ENCODE measurements at places on chromosomes 13 and 19. TPM values are rescaled to one million over a fixed set of nuclear protein-coding genes. Genes with fewer than 3 reads are reported as not detected.

Gene RASL11A
- 11.7 TPM for total RNA-seq

Gene ODAD3
- 1.1 TPM for total RNA-seq

Gene C1QTNF9
- total RNA-seq = not detected

Gene TRAPPC5
- total RNA-seq = 106 TPM

Gene B9D2
- total RNA-seq = 5.9 TPM

DNA sequence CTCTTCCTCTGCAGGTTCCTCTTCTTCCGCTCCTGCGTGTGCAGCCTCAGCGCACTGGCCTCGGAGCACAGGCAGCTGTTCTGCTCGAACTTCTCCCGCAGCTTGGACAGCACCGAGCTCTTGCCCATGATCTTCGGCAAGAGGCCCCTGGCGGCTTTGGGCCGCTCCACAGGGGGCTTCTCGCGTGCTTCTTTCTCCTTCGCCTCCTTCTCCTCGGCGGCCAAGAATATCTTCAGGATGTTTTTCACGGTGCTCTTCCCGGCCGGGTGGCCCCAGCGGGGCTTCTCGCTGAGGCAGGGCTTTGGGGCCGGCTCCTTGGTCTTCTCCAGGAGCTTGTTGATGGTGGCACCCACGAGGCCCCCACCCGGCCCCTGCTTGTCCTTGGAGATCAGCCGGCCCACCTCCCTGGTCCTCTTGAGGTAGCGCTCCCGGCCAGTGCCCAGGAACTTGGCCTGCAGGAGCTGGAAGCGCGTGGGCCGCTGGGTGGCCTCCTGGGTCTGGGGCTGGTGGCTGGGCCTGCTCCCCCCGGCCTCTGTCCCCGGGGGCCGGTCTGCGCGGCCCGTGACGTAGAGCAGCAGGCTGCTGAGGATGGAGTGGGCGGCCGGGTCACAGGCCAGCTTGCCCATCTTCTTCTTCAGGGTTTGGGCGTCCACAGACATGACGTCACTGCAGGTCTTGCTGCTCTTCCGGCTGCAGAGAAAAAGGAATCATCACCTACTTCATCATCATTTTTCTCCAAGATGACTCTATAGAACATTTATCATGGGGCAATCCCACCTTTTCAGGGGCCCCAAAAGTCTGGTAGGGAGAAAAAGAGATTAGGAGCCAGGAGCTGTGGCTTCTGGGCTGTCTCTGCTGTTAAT is 43.8 kb upstream of the GRTP1 start:
- no peak overlapping the region for H3K4me3 ChIP-seq
- no peaks in the 10 kb centered on the region for H3K36me3 ChIP-seq
- no peak for DNase-seq
- no peaks in the 10 kb centered on the region for H3K27me3 ChIP-seq

- H3K36me3 ChIP-seq = no peaks in the 10 kb centered on the region
- DNase-seq = no peak
- peaks cover 46% of the 10 kb centered on the region for H3K4me1 ChIP-seq
- peak overlapping the region; percentile 80 for H3K27ac ChIP-seq
- no peak overlapping the region for H3K4me3 ChIP-seq
Measured at GRCh38 chr19:35320065-35320713, 8.8 kb upstream of the CD22 start.

DNA sequence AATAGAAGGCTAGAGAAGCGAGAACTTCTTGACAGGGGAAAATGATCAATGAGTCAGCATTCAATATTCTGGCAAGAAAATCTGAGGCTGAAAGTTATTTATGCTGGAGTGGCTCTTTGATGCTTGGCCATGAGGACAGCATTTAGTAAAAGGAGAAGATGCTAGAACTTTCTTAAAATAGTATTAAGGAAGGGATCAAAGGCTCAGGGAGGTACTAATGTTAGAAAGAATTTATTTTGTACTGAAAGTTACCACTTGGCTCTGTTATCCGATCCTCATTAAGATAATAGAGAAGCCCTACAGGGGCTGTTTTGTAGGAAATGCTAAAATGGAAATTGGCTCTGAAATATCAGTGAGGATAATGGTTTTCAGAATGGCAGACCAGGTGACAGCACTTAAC is 1774.6 kb upstream of the PCDH20 start:
- DNase-seq = no peak
- no peaks in the 10 kb centered on the region for H3K4me1 ChIP-seq
- H3K27me3 ChIP-seq = no peaks in the 10 kb centered on the region

- no peak overlapping the region for H3K4me3 ChIP-seq
- peaks cover 4% of the 10 kb centered on the region for H3K4me1 ChIP-seq
- H3K36me3 ChIP-seq = no peaks in the 10 kb centered on the region
- DNase-seq = no peak
- no peak overlapping the region for H3K27ac ChIP-seq
Measured at GRCh38 chr19:47435196-47435595, 15.9 kb upstream of the MEIS3 start.

- no peaks in the 10 kb centered on the region for H3K36me3 ChIP-seq
Measured at GRCh38 chr13:106610486-106610885, 42.5 kb upstream of the ARGLU1 start.

- DNase-seq = no peak
- H3K36me3 ChIP-seq = no peaks in the 10 kb centered on the region
- H3K4me3 ChIP-seq = no peak overlapping the region
- H3K27ac ChIP-seq = no peak overlapping the region
Measured at GRCh38 chr13:24348797-24349515, 39.6 kb downstream of the C1QTNF9 start.

DNA sequence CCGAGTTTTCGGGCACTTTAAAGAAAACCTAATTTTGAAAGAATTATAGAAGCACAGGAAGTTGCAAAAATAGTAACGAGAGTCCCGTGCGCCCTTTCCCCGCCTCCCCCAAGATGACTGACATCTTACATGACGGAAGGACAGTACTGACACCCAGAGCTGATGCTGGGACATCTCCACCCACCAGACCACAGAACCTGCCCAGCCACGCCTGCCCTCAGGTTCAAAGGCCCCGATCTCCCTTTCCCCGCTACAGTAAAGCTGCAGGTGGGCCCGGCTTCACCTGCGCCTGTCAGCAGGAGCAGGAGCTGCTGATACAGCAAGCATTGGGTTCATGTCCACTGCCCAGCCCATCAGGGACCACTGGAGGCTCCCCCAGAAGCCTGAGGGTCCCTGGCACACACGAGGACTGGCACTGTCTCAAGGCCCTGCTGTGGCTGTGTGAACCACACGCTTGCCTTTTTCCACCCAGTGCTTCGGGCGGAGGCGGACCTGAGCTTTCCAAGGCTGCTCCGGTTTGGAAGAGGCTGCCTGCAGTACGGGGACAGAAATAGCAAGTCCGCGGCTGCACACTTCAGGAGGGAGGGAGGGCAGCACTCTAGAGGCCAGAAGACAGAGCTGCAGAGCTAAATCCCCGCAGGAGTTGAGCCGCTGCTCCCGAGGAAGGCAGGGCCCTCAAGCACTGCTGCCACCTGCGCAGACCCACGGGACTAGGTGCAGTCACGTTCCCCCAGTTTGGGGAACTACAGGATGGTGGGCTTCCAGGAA is 8.7 kb downstream of the MAP2K2 start:
- H3K36me3 ChIP-seq = peaks cover 23% of the 10 kb centered on the region
- H3K4me3 ChIP-seq = no peak overlapping the region
- DNase-seq = no peak
- no peaks in the 10 kb centered on the region for H3K27me3 ChIP-seq
- H3K4me1 ChIP-seq = no peaks in the 10 kb centered on the region

DNA sequence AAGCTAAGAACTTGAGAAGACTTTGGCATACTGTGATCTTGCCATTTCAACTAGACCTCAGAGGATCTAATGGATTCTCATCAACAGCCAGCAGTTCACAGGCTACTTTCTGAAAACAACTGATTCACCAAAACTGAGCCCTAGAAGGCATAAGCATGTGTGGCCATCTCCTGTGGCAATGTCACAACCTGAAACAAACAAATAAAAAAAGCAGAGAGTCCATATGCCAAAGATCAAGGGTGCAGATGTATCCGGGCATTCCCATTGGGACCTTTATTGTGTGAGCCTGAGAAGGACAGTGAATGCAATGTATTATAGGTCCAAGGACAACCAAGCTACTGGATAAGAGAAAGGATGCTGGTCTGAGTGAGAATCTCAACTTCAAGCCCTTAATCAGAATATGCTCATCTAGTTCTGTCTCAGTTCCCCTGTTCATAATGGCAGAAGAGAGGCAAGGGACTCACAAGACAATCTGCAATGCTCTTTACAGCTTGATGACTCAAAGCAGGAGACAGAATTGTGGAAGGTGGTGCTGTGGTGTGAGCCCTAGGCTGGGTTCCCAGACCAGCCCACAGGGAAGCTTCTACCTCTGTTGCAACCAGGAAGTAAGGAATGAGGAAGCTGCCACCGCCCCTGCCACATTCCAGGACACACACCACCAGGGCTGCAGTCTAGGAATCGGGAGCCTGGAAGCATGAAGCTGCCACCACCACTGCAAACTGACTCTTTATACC is 133.7 kb downstream of the RAP2A start:
- no peak overlapping the region for H3K27ac ChIP-seq
- no peak overlapping the region for H3K4me3 ChIP-seq
- peak; percentile 9 for DNase-seq
- H3K36me3 ChIP-seq = no peaks in the 10 kb centered on the region
- H3K4me1 ChIP-seq = peaks cover 4% of the 10 kb centered on the region

DNA sequence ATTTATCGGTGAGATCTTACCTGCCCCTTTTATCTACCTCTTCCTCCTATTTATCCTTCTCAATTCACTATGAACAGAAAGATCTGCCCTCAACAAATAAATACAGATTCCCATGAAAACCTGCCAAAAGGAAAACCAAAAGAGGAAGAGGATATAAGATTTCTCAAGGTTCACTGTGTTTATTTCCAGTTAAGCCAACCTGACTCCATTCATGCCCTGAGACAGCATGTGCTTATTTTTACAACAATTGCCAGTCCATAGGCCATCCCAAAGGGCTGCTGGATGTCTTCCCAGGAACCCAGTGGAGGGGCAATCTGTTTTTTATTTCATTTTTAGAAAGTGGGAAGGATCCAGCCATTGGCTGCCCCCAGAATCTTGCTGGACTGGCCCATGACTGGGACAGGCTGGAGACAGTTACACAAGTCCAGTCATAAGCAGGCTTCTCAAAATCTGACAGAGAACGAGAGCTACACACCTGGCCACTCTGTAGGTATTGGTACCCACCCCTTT is 209.1 kb downstream of the IRS2 start:
- no peak overlapping the region for H3K27ac ChIP-seq
- H3K4me3 ChIP-seq = no peak overlapping the region
- H3K4me1 ChIP-seq = no peaks in the 10 kb centered on the region
- no peaks in the 10 kb centered on the region for H3K36me3 ChIP-seq
- no peaks in the 10 kb centered on the region for H3K27me3 ChIP-seq

- H3K36me3 ChIP-seq = peaks cover 4% of the 10 kb centered on the region
- H3K27me3 ChIP-seq = no peaks in the 10 kb centered on the region
- no peak overlapping the region for H3K4me3 ChIP-seq
- no peak for DNase-seq
- H3K4me1 ChIP-seq = peaks cover 6% of the 10 kb centered on the region
Measured at GRCh38 chr19:49194408-49194807, 36.8 kb downstream of the TRPM4 start.

DNA sequence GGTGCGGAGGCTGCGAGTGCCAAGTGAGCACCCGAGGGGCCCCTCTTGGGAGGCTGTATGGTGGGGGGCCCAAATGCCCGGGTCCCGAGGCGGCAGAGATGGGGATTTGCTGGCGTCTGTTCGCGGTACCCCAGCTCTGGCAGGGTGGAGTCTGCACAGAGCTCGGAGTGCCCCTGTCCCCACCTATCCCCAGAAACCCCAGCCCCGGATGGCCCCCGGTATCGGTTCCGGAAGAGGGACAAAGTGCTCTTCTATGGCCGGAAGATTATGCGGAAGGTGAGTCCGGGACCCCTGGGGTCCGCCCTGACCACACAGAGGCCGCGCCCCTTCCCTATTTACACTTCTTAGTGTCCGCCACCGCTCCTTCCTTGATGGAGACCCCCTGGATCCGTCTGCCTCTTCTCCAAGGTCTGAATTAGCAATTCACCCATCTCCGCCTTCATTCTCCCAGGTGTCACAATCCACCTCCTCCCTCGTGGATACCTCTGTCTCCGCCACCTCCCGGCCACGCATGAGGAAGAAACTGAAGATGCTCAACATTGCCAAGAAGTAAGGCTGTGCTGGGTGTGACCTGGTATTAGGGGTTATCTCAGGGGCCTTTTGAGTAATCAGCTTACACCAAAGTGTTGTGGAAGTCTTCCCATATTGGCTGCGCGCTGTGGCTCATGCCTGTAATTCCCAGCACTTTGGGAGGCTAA is 630 bp downstream of the PNPLA6 start:
- DNase-seq = no peak
- no peaks in the 10 kb centered on the region for H3K27me3 ChIP-seq
- H3K4me1 ChIP-seq = peaks cover 13% of the 10 kb centered on the region
- H3K36me3 ChIP-seq = peaks cover 25% of the 10 kb centered on the region

- no peak overlapping the region for H3K27ac ChIP-seq
- H3K4me3 ChIP-seq = no peak overlapping the region
- peaks cover 10% of the 10 kb centered on the region for H3K4me1 ChIP-seq
- no peaks in the 10 kb centered on the region for H3K27me3 ChIP-seq
Measured at GRCh38 chr13:112757759-112758086, 67.9 kb downstream of the ATP11A start.

- no peak for DNase-seq
- H3K4me1 ChIP-seq = no peaks in the 10 kb centered on the region
- H3K36me3 ChIP-seq = no peaks in the 10 kb centered on the region
Measured at GRCh38 chr19:2255112-2255845, 938 bp downstream of the JSRP1 start.

Data from thyroid gland (tissue), 4 donors.